ENCODE measurements at places on chromosomes 6 and 20. TPM values are rescaled to one million over a fixed set of nuclear protein-coding genes. Genes with fewer than 3 reads are reported as not detected.

DEFB126 gene
- not detected for total RNA-seq

CNR1 gene
- under 0.01 TPM for total RNA-seq

PGBD1 gene
- 5.2 TPM for total RNA-seq

KCNS1 gene
- under 0.01 TPM for total RNA-seq

RBBP9 gene
- 10.4 TPM for total RNA-seq

ABHD16A gene
- total RNA-seq = 59.8 TPM

TCFL5 gene
- 9.5 TPM for total RNA-seq

HCK gene
- total RNA-seq = not detected

ADGRF4 gene
- not detected for total RNA-seq

NUP153 gene
- total RNA-seq = 20.3 TPM

CCN2 gene
- total RNA-seq = 178 TPM

FAM209A gene
- total RNA-seq = 0.13 TPM

DCDC2 gene
- total RNA-seq = not detected

TRDN gene
- total RNA-seq = not detected

TP53TG5 gene
- not detected for total RNA-seq

CST2 gene
- not detected for total RNA-seq

PACSIN1 gene
- total RNA-seq = not detected

B3GAT2 gene
- total RNA-seq = not detected

HELZ2 gene
- 30.1 TPM for total RNA-seq

SSTR4 gene
- not detected for total RNA-seq

CDC40 gene
- 13.0 TPM for total RNA-seq

PTGIS gene
- total RNA-seq = 0.13 TPM

PAX1 gene
- total RNA-seq = not detected

COL12A1 gene
- total RNA-seq = 1.4 TPM

TMEM217 gene
- total RNA-seq = 11.3 TPM

HEY2 gene
- under 0.01 TPM for total RNA-seq

KIZ gene
- 3.7 TPM for total RNA-seq

HLA-DRB5 gene
- 0.13 TPM for total RNA-seq

GMPR gene
- 10.9 TPM for total RNA-seq

CDH4 gene
- total RNA-seq = under 0.01 TPM

ECT2L gene
- total RNA-seq = not detected

CALHM5 gene
- 1.4 TPM for total RNA-seq

PROKR2 gene
- not detected for total RNA-seq

ADGRF1 gene
- not detected for total RNA-seq

COX4I2 gene
- not detected for total RNA-seq

DPPA5 gene
- not detected for total RNA-seq

SCUBE3 gene
- total RNA-seq = 0.76 TPM

C2 gene
- total RNA-seq = not detected

PI16 gene
- not detected for total RNA-seq

ACTL10 gene
- total RNA-seq = 1.4 TPM

NFATC2 gene
- total RNA-seq = 2.7 TPM

TMC2 gene
- total RNA-seq = not detected

TCF15 gene
- 0.77 TPM for total RNA-seq

KIF25 gene
- under 0.01 TPM for total RNA-seq

GABRR2 gene
- 0.13 TPM for total RNA-seq

PBOV1 gene
- total RNA-seq = not detected

SLC22A2 gene
- not detected for total RNA-seq
